Non-pigmented ciliary epithelial cell (primary cell): ENCODE measurements at places on chromosomes 11 and 22.

- DNase-seq = no peak
These were observed 194.0 kb downstream of the CASP12 start for GRCh38 chr11:104704146-104704830.

GRCh38 chr11:135008001-135008405 lies 596.0 kb upstream of the B3GAT1 start:
- DNase-seq = no peak

GRCh38 chr22:19674929-19675253 lies 39.4 kb upstream of the SEPTIN5 start:
- no peak for DNase-seq

GRCh38 chr11:115168229-115168671 lies 336.0 kb downstream of the CADM1 start:
- no peak for DNase-seq

- no peak for DNase-seq
These were observed 126.1 kb downstream of the BRD1 start for GRCh38 chr22:49701380-49702067.

DNA sequence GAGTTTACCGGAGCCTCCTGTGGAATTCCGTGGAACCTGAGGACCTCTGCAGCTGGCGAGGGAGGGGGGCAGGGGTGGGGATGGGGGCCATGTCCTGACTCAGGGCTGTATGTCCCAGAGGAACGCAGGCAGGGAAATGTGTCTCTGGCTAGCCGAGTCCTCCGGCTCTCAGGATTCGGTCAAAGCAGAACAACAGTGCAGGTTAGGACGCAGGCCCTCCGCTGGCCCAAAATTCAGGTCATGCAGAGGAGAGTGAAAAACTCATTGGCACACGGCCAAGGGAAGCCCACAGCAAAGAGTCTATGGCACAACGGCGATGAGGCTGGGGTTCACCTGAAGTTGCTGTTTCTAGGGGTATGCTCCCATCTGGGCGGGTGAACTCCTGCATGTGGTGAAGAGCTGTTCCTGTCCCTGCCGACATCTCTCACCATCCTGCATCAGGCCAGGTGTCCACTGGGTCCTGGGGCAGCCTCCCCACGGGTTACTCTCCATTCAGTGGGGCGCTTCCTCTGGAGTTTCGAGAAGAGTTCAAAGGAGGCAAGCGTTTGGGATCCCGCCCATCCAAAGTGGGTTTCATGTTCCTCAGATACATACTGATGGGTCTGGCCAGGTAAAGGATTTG lies 1055.3 kb downstream of the BRD1 start:
- DNase-seq = no peak

GRCh38 chr11:32316232-32316631 lies 119.1 kb downstream of the WT1 start:
- no peak for DNase-seq

GRCh38 chr11:127567237-127567932 lies 566.8 kb upstream of the KIRREL3 start:
- DNase-seq = no peak

- DNase-seq = no peak
These were observed 165.8 kb upstream of the B3GAT1 start for GRCh38 chr11:134577751-134578395.

- DNase-seq = no peak
These were observed 11.7 kb upstream of the MPEG1 start for GRCh38 chr11:59224351-59224928.

DNA sequence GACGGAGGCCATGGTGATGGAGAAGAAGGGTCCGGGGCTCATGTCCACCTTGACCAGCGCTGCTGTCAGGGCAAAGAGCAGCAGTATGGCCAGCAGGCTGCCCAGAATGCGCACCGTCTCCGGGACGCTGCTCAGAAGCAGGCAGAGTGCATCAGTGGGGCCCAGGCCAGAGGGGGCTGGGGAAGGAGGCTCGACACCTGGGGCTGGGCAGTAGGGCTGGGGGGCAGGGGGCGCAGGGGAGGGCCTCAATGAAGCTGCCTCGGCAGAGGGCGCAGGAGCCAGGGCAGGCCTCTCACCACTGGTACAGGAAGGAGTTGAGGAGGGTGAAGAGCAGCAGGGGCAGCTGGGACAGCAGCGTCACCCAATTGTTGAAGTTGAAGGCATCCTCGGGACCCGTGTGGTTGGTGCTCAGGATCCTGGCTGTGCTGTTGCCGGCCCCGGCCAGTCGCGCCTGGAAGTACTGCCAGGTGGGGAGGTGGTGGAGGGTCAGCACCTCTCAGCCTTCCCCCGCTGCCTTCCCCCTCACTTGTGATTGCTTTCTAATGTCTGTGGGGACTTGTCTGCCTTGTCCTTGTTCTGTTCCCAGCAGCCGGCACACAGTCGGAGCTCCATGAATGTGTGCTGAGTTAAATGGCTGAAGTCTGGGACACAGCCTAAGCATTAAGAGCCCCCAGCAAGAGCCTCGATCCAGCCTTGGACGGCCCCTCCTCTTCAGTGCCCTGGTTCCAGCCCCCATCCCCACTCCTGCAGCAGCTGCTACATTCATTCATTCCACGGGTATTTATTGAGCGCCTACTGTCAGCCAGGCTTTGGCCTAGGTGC lies 2.3 kb downstream of the SLC29A2 start:
- no peak for DNase-seq
